ENCODE measurements at places on chromosomes 1 and 21.

DNA sequence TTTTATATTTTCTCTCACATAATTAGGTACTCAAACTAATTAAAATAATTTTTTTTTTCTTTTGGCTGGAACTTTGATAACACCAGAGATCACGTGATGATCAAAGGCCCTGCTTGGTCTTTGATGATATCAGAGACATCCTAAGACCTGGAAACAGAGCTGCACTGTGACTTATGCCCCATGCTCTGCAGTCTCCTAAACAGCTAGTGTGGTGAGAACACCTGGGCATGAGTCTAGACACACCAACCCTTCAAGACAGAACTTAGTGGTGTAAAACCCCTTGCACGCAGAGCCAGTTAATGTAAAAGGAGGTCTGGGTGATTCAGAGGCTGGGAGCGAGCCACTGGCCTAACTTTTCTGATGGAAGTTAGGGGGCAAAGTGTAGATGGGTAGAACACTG lies 70.3 kb downstream of the OMA1 start:
- no peak for DNase-seq

- DNase-seq = no peak
Measured at GRCh38 chr1:31786366-31787060, 22.4 kb upstream of the ADGRB2 start.

DNA sequence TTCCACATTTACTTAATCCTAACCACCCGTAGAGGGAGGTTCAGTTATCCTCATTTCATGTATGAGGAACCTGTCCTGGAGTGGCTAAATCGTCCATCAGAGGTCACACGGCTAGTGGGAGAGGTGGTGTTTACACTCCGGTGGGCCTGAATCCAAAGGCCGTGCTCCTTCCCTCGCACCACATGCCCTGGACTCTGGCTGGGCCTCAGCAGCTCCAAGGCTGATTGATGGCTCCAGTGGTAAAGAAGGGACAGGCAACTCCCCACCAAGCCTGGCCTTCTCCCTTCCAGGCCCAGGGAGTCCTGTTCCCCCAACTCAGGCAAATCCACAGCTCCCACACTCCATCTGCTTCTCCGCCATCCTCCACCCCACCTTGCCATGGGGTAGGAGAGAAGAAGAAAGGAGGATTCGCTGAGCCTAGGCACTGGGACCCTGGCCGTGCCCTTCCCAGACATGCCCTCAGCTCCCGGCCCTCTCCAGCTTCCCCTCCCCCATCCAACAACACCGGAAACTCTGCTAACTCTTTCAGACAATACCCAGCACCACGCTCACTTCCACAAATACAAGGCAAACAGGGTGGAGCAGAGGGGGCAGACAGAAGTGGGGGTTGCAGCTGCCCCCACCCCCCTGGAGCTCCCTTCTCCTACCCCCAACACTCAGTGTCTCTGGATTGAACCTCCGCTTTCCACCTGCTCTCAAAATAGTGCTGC lies 10.9 kb downstream of the ARHGEF2 start:
- DNase-seq = no peak

DNA sequence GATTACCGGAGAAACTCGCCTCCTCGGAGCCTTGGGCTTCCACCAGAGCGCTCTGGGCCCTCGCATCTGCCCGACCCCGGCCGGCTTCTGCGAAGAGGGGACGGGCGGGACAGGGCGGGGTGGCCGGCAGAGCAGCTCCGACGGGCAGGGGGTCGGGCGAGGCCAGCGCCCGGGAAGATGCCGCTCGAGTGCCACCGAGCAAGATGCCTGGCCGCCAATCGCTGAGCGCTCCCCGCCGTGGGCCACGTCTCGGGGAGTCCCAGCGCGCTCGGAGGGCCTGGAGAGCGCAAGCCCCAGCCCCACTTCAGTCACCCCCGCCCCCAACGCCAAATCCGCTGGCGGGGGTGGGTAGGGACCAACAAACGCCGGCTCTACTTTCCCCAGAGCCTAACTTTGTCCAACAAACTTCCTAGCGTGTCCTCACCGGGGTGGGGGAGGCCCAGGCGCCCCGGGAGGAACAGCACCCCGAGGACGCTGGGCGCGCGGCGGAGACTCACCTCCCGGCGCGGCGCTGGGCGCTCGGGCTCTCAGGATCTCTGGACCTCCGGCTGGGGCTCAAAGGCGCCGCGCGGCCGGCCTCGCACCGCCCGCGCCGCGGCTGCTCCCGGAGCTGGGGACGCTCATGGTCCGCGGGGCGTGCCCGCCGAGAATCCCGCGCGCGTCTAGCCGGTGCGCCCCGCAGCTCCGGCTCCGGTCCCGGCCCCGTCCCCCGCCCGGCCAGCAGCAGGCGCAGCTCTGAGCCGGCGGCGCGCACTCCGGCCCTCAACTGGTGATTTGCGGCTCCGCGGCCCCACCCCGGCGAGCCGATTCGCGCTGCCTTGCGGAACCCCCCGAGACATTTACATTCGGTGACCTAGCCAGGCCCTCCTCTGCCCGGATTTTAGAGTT lies at the start of gene BCAR3:
TSS of gene BCAR3 (minus strand) at position 737 of the 888 bp plus-strand sequence. CDS start 6,907 bp downstream, outside the sequence.
- DNase-seq = peak; percentile 83

- DNase-seq = peak; percentile 49
Measured at GRCh38 chr1:6234502-6235295, 1.1 kb downstream of the ICMT start.

Data from fibroblast of skin of right biceps (primary cell).